ENCODE measurements at places on chromosomes 6 and 20. TPM values are rescaled to one million over a fixed set of nuclear protein-coding genes. Genes with fewer than 3 reads are reported as not detected.

F13A1 gene
- total RNA-seq, result 187 TPM

SMLR1 gene
- total RNA-seq, result not detected

HLA-DRA gene
- total RNA-seq, result 2,056 TPM

TGM6 gene
- total RNA-seq, result not detected

TFAP2B gene
- total RNA-seq, result not detected

HAO1 gene
- not detected for total RNA-seq

CLIC5 gene
- total RNA-seq, result 134 TPM

STAU1 gene
- 73.5 TPM for total RNA-seq

GABRR1 gene
- not detected for total RNA-seq

SLC17A1 gene
- not detected for total RNA-seq

UNC93A gene
- not detected for total RNA-seq

NKX2-2 gene
- total RNA-seq, result not detected

TRIM10 gene
- total RNA-seq, result not detected

BMP6 gene
- 6.6 TPM for total RNA-seq

COL9A1 gene
- total RNA-seq, result not detected

C6orf52 gene
- total RNA-seq, result 1.3 TPM

Data from lower lobe of right lung (tissue), 2 donors.